Ovary (tissue), 10 donors: ENCODE measurements at places on chromosomes 4 and X. TPM values are rescaled to one million over a fixed set of nuclear protein-coding genes. Genes with fewer than 3 reads are reported as not detected.
A peak's percentile ranks its signal among the peaks of the same experiment; 100 is the strongest.

GRCh38 chrX:42128020-42128419 is 204.7 kb upstream of the CASK start:
- no peak overlapping the region for H3K27ac ChIP-seq
- H3K36me3 ChIP-seq = no peaks in the 10 kb centered on the region
- H3K4me1 ChIP-seq = no peaks in the 10 kb centered on the region
- no peaks in the 10 kb centered on the region for H3K27me3 ChIP-seq
- DNase-seq = no peak

GRCh38 chr4:850323-850945 is 24.5 kb upstream of the CPLX1 start:
- no peaks in the 10 kb centered on the region for H3K4me1 ChIP-seq
- no peak for DNase-seq
- H3K27ac ChIP-seq = no peak overlapping the region
- H3K36me3 ChIP-seq = no peaks in the 10 kb centered on the region
- H3K4me3 ChIP-seq = no peak overlapping the region
- H3K27me3 ChIP-seq = no peaks in the 10 kb centered on the region

- H3K4me1 ChIP-seq = no peaks in the 10 kb centered on the region
- H3K27me3 ChIP-seq = no peaks in the 10 kb centered on the region
- no peaks in the 10 kb centered on the region for H3K36me3 ChIP-seq
- peak overlapping the region; percentile 77 for H3K4me3 ChIP-seq
- H3K27ac ChIP-seq = peak overlapping the region; percentile 90
- DNase-seq = peak; percentile 49
These were observed 626 bp downstream of the TBC1D1 start for GRCh38 chr4:37891260-37892159.

DNA sequence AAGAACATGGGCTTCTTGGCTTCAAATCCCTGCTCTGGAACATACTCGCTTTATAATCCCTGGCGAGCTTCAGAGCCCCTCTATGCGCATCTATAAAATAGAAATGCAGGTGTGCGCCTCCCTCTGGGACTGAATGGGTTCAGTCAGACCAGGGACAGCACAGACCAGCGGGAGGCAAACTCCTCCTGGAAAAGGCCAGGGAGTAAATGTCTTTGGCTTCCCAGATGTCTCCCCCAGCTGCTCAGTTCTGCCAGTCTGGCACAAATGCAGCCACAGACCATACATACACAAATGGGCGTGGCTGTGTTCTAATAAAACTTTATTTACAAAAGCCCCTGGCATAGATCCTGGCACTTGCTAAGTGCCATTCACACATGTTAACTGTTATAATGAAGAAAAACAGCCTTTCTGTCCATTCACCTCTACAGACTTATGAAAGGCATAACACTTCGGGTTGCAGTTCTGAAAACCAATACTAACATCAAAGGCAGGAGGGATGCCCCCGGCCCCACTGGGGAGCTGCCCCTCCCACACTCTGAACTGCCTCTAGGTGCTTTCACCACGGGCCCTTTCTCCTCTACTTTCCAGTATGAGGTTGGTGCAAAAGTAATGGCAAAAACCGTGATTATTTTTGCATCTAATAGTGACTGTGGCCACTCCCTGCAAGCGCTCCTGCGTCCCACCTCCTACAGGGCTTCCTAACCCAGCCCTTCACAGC is 4.6 kb downstream of the JAKMIP1 start:
- no peak overlapping the region for H3K4me3 ChIP-seq
- H3K27ac ChIP-seq = no peak overlapping the region
- no peaks in the 10 kb centered on the region for H3K27me3 ChIP-seq
- no peaks in the 10 kb centered on the region for H3K4me1 ChIP-seq

GRCh38 chr4:11623726-11624037 is 195.0 kb upstream of the HS3ST1 start:
- H3K4me3 ChIP-seq = no peak overlapping the region
- H3K27me3 ChIP-seq = no peaks in the 10 kb centered on the region
- no peak for DNase-seq

- no peaks in the 10 kb centered on the region for H3K4me1 ChIP-seq
- no peak overlapping the region for H3K4me3 ChIP-seq
- DNase-seq = no peak
- no peaks in the 10 kb centered on the region for H3K27me3 ChIP-seq
These were observed 105.7 kb upstream of the PDLIM3 start for GRCh38 chr4:185640811-185641675.

The COL25A1 gene
- total RNA-seq = 0.60 TPM

The CXorf66 gene
- not detected for total RNA-seq

The AVPR2 gene
- total RNA-seq = not detected

The MSX1 gene
- 4.5 TPM for total RNA-seq
